ENCODE measurements at places on chromosomes 12 and 14.

- no peak for ATAC-seq
These were observed 441.6 kb upstream of the FBXO33 start for GRCh38 chr14:39873791-39874190.

- no peak for ATAC-seq
These were observed 6.5 kb downstream of the SLC22A17 start for GRCh38 chr14:23345987-23346692.

DNA sequence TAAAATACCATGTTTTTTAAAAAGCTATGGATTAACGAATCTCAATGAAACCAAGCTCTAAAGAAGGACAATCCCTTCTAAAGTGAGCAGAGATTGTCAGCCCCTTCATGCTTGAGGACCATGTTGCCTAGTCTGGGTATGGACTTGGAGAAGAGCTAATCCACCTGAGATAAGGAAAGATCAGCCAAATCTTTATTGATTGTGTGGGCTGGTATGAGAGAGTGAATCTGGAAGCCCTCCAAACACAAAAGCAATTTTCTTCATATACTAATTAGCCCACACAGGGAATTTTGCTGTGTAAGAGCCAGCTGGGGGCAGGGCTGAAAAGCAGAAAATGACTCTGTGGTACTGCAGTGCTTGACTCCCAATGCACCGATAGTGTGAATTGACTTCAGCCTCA is 47.4 kb upstream of the DICER1 start:
- ATAC-seq, result no peak

GRCh38 chr14:100487304-100487703 is 99.9 kb downstream of the BEGAIN start:
- ATAC-seq, result no peak

GRCh38 chr12:68222326-68222725 is 3.3 kb downstream of the IL26 start:
- ATAC-seq, result peak; percentile 38

DNA sequence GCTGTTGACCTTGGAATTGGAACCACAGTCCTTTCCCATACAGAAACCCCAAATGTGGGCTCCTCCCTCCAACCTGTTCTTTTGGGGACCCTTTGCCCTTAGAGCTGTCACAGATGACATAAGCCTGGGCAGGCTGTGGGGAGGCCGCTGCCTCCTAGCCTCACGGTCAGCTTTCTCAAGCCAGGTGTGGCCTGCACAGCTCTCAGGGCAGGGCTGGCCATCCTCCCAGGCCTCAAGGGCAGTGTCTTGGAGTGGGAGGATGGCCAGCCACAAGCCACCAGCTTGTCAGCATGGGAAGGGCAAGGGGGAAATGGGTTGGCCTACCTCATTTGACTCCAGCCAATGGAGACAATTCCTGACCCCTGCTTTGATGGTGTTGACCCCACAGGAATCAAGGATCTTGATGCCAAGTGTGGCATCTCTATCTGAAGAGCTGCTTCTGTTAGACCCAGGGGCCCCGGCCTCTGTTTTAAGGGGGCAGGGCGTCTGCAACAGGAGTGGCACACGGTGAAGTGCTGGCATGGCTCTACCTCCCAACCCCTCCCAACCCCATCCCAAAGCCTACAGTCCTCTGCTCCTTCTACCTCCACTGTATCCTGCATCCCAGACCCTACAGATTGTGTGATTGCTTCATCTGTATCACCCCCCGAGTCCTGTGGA is 11.5 kb downstream of the CBLN3 start:
- ATAC-seq, result no peak

DNA sequence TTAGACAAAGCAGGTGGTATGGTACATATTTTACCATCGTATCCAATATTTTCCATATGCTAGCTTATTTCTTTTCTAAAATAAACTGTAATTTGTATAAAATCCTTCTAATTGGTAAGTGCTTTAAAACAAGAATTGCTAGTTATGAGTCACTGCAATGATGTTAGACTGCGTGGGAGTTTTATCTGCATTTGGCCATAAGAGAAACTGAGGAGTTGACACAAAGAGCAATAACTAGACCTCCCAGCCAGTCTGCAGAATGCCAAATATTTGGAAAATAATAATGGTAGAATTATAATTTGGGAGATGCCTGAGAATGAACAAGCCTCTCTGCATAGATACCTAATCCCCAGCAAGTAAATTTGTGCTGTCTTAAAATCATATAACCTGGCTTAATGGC is 61.7 kb upstream of the PTPRR start:
- ATAC-seq, result no peak

- no peak for ATAC-seq
These were observed 100.4 kb downstream of the TMTC3 start for GRCh38 chr12:88242571-88242925.

- ATAC-seq, result peak; percentile 65
These were observed 874 bp downstream of the ISCU start for GRCh38 chr12:108563136-108563803.

DNA sequence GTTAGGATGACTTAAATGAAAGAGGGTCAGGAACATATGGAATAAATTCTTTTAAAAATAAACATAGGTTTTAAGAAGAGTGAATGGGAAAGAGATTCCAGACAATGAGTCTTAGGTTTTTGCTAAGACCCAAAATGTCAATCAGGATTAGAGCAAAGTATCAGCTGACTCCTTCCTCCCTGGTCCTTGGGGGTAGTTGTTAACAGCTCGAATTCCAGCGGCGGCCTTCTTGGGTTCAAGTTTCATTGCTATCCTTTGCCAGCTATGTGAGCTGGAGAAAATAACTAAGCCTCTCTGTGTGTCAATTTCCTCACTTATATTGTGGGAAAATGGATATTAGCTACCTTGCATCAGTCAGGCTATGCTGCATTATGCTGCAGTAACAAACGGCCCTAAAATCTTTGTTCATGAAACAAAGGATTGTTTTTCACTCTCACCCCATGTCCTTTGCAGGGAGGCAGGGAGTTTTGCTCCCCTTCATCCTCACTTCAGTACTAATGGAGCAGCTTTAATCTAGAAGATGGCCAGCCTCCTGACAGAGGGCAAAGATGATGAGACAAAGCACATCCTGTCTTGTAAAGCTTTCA is 83.8 kb upstream of the RFLNA start:
- no peak for ATAC-seq

DNA sequence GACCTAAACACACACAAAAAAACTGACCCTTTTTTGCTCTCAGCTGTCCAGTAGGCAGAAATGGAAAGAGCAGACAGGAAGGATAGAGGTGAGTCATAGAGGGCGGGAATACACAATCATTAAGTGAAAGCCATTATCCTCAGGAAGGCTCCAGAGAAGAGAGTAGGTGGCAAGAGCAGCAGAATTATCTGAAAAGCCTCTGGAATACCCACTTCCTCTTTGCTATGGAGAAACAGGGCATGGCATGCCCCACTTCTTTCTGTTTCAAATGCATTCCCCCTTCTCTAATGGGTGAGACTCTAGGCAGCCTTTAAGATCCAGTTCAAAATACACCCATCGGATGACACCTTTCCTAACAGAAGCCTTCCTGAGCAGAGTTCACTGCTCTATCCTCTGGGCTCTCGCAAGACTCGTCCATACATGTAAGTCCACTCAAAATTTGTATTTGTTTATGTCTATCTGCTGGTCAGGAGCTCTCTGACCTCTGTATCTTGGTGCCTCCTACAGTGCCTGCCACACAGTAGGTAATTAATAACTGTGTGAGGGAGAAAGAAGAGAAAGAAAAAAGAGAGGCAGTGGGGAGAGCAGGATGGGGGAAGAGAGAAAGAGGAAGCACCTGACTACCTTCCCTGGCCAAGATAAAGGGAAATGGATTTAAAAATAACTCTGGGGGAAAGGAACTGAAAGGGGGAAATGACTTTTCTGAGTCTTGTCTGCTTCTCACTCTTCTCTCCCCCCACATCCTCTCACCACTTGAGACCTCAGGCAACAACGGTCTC is 8.5 kb downstream of the KLHL33 start:
- ATAC-seq, result peak; percentile 90

GRCh38 chr12:96211988-96212387 is 17.8 kb downstream of the ELK3 start:
- no peak for ATAC-seq

DNA sequence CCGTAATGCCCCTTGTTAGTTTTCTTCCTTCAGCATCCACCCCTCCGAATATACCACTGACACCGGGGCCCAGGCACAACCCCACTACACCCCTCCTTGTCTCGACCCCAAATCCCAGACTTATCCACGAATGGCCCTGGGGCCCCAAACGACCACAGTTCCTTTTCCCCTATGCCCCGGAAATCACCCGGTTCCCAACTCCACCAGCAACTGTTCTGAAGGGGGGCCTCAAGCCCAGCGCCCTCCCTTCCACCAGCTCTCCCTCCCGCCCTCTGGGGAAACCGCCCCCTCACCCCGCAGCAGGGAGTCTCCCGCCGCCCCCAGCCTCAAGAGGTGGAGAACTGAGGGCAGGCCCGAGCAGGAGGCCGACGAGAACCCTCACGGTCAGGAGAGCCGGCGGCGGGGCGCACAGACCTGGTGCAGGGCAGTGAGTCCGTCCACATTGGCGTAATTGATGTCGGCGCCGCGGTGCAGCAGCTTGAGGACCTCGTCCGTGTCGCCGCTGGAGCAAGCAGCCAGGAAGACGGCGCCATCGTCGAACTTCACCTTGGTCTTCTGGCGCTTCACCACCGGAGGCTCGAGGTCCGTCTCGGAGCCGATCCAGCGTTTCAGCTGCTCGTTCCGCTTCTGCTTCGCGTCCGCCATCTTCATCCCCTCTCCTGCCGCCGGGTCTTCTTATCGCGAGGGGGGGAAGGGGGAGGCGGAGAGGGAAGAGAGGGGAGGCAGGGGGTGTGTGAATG is 446 bp downstream of the PPP1R12A start:
- ATAC-seq, result peak; percentile 47

GRCh38 chr14:71665157-71665556 is 267.1 kb upstream of the RGS6 start:
- peak; percentile 79 for ATAC-seq

DNA sequence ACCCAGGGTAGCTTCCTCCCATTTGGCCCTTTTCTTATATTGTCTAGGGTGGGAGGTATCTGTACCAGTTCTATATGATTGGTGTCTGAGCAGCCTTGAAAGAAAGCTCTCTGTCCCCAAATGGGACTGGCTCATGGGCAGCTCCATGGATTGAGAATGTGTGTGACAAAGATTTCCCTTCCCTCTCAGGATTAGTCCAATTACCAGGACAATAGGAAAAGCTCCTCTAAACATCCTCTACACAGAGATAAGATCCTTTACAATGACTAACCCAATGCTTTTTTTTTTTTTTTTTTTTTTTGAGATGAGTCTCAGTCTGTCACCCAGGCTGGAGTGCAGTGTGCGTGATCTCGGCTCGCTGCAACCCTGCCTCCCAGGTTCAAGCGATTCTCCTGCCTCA is 112.1 kb downstream of the SLC35F4 start:
- ATAC-seq, result no peak

- peak; percentile 73 for ATAC-seq
These were observed 1.1 kb upstream of the ACTR6 start for GRCh38 chr12:100199347-100200149.

DNA sequence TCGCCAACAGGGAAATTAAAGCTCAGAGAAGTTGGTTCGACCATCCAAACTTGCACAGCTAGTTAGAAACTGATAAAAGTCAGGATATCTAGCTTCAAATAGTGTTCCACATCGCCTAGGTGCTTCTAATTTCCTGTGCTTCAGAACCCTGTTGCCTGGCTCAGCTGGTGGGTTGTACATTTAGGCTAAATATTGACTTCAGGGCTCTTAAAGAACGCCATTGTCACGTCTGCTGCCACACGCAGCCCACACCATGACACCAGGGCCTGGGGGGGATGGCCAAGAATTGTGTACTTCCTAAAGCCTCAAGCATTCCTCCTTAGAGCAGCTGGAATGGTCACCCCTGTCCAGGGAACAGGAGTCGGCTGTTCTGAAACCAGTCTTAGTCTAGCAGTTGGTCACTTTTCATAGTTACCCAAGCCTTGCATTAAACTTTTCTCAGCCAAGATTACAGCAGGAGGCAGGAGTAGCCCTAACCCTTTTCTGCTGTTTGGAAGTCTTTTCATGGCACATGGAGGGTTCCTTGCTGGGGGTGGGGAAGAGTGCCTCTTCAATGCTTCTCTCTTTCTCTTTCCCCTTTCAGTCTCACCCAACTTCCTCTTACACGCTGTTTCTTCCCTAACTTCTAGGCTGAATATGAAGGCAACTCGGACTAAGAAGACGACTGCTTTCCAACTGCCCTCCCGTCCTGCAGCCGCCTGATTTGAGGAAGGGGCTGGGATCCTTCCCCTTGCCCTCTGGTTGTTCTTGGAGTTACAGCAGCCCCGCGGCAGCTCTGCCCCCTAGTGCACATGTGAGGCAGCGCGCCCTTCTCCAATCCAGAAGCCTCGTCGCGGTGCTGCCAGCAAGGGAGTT is 17.1 kb downstream of the FOS start:
- peak; percentile 59 for ATAC-seq

DNA sequence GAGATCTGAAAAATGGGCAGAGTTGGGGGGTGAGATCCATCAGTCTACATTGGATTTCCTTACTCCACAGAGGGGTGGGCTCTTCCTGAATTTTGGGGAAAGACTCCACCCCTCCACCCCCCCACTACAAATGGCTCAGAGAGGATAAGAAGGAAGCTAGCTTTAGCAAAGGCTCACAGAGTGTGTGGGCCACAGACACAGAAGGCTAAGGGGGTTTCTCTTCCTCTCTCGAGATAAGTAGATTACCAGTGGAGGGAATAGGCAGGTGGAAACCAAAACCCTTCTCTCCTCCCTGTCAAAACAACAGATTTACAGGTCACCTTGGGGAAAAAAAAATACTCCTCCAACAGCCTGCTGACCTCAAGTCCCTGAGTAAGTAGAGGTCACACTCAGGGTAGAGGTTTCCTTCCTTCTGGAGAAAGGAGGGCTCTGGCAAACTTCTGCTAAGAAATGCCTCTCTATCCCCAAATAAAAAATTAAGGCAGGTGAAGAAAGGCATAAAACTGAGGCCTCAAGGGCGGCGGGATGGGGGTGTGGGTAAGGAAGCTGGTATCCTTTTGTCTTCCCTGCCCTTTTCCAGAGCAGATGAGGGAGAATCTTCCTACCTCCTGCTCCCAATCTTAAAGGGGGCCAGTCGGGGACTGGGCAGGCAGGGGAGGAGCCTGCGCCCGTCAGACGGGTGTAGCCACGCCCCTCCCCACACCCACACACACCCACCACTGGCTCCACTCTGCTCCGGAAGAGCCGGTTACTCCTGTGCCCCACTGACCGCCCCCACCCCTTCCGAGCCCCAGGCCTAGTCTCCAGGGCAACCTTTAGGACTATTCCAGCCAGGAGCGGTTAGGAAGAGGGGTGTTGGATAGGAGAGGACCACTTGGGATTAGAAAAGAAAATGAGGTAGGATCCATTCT is 1.9 kb upstream of the BAZ2A start:
- no peak for ATAC-seq

- ATAC-seq, result peak; percentile 58
These were observed 143.7 kb downstream of the ASCL4 start for GRCh38 chr12:107917912-107918800.

- ATAC-seq, result no peak
These were observed 209.0 kb downstream of the TMTC3 start for GRCh38 chr12:88351146-88351545.
